ENCODE measurements at places on chromosomes 13 and 19. TPM values are rescaled to one million over a fixed set of nuclear protein-coding genes. Genes with fewer than 3 reads are reported as not detected.

- DNase-seq, result no peak
Measured at GRCh38 chr13:98685146-98685545, 67.3 kb downstream of the SLC15A1 start.

DNA sequence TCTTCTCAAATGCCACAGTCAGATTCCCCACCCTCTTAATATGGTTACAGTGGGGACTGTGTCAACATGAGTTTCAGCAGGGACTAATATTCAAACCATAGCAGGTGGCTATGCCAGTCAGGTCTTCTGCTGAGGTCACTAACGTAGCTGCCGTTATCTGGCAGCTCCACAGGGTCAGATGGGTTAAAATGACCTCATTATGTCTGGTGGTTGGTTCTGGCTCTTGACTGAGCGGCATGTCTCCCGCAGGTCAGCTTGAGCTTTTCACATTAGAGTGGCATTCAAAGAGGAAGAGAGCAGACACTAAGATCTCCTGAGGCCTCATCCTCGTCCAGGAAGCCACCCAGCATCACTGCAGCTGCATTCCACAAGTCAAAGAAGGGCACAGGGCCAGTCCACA, 21.4 kb upstream of the IPO5 start:
- peak; percentile 34 for DNase-seq

Gene MBD3L3
- not detected for total RNA-seq

- no peak for DNase-seq
Measured at GRCh38 chr13:30034458-30034795, 184.0 kb upstream of the UBL3 start.

Gene MADCAM1
- not detected for total RNA-seq

DNA sequence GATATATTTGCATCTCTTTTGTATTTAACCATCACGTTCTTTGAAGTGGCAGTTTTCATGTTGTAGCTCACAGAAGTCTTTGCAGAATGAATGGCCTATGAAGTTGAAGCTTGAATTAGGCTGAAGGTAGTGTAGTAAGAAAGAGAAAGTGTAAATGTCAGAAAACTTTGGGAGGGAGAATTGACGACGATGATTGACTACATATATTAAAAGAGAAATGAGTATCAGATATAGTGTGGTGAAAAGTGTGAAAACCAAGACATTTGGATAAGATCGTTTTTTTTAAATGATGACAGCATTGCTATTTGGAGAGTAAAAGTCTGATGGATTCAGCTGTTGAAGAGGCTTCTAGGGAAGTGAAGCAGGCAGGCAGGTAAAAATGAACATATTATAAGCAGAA, 14.6 kb upstream of the GPC5 start:
- no peak for DNase-seq

- no peak for DNase-seq
Measured at GRCh38 chr19:16274447-16274846, 50.2 kb upstream of the KLF2 start.

GRCh38 chr13:23427342-23427843, 6.1 kb downstream of the SACS start:
- peak; percentile 92 for DNase-seq

- peak; percentile 36 for DNase-seq
Measured at GRCh38 chr19:5246554-5247155, 94.0 kb downstream of the PTPRS start.

Gene KIR2DL1
- total RNA-seq, result not detected

DNA sequence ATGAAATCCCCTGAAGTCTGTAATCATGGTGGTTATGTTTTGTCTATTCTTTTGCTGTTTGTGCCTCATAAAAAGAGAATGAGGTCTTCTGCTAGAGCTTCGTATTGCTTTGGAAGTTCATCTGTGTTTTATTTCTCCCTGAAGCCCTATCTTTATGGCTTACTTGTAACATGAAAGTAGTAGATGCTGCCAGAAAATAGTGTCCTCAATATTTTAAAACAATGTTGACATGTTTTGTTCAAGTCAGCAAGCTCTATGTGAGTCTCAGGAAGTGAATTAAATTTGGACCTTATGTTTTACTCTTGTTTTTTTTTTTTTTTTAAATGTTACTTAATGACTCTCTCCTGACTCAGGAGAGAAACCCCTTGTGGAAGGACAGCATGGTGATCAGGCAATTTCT, 130.5 kb downstream of the B3GLCT start:
- DNase-seq, result no peak

Gene ELL
- total RNA-seq, result 7.5 TPM

- peak; percentile 96 for DNase-seq
Measured at GRCh38 chr13:74289861-74290773, 155.9 kb upstream of the KLF12 start.

- DNase-seq, result no peak
Measured at GRCh38 chr13:34165158-34165557, 347.2 kb downstream of the RFC3 start.

DNA sequence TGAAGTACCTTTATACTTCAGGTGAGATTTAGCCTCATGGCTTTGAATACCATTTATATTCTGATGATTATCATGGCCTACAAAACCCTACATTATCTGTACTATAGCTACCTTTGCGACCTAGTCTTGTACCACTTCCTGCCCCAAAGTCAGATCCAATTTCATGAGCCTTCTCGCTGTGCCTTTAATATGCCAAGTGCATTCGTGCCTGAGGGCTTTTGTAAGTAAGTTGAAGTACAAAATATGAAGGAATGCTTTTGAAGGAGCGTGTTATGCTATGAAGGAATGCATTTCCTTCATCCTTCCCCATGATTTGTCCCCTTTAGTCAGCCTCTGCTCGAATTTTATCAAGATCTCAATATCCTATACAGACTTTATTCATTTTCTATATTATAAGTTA, 9.2 kb upstream of the RASL11A start:
- peak; percentile 75 for DNase-seq

DNA sequence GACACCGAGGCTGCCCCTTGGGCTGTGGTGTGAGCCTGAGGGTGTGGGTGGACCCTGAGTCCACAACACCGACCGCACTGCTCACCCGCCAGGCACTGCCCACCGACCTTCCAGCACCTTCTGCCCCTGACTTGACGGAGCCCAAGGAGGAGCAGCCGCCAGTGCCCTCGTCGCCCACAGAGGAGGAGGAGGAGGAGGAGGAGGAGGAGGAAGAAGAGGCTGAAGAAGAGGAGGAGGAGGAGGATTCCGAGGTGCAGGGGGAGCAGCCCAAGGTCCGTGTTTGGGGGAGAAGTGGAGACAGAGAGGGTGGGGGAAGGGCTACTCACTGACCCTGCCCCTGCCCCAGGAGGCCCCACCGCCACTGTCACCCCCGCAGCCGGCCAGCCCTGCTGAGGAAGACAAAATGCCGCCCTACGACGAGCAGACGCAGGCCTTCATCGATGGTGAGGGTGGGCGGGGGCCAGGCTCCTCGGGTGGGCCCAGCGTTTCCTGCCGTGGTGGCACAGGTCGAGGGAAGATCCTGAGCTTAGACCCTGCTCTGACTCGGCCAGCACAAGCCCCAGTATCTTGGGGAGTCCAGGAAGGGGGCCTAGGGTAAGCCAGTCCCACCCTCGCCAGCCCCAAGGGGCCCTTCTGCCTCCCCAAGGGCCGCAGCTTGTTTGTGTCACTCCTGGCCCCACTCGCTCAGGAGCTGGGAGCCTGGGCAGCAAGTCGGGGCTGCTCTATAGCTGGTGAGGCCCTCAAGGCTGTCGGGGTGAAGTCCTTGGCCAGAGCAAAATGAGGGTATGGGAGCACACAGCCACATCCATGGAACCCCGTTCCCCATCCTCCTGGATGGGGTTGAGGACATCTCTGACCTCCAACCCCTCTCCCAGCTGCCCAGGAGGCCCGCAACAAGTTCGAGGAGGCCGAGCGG, 12.2 kb downstream of the PRKCSH start:
- no peak for DNase-seq

DNA sequence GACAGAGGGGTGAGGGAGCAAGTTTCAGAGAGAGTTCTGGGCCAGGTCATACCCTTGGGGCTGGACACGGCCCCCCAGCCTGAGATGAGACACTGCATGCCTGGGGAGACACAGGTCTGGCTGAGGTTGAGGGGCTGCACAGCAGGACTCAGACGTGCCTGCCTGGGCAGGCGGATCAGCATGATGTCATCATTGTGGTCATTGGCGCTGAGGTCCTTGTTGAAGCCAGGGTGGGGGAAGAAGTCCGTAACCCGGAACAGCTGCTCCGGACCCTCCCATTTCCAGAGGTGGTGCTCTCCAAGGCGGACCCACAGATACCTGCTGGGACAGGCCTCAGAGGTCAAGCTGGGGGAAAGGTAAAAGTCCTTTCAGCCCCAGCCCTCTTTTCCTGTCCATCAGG, 5.0 kb upstream of the KLK8 start:
- no peak for DNase-seq

Gene SYDE1
- total RNA-seq, result 19.7 TPM

Gene FFAR3
- total RNA-seq, result not detected

GRCh38 chr19:17687141-17687856, 855 bp downstream of the UNC13A start:
- no peak for DNase-seq

Measured in M059J (cell line).